ENCODE measurements at places on chromosomes 2 and 18.

GRCh38 chr2:104889291-104889959 is 35.5 kb downstream of the POU3F3 start:
- DNase-seq = peak; percentile 59

- peak; percentile 18 for DNase-seq
These were observed 1572.1 kb upstream of the LRRTM1 start for GRCh38 chr2:81876624-81877023.

- DNase-seq = no peak
These were observed 1.9 kb upstream of the SIX2 start for GRCh38 chr2:45011121-45011520.

- no peak for DNase-seq
These were observed 1.6 kb downstream of the KCNJ3 start for GRCh38 chr2:154700136-154700535.

DNA sequence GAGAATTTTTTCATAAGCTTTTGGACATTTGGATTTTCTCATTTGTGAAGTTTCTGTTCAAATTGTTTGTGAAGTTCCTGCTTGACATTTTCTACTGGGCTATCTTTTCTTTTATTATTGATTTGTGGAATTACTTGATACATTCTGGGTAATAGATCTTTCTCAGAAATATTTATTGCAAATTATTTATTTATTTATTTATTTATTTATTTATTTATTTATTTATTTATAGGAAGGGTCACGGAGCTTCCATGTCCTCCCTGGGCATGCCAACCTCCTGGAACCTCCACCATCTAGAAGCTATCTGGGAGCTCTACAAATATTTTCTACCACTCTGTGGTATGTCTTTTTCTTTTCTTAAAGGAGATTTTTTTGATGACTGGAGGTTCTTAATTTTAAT is 25.7 kb upstream of the SERPINB7 start:
- DNase-seq = no peak

- no peak for DNase-seq
These were observed 22.1 kb upstream of the TNS1 start for GRCh38 chr2:218024871-218025270.

- DNase-seq = peak; percentile 66
These were observed 4.2 kb upstream of the SP100 start for GRCh38 chr2:230411570-230412370.

- DNase-seq = no peak
These were observed at the start of gene ITPRIPL1 for GRCh38 chr2:96325041-96325883. ITPRIPL1 (plus strand) TSS chr2:96325317; CDS start chr2:96325840, 523 bp downstream.

DNA sequence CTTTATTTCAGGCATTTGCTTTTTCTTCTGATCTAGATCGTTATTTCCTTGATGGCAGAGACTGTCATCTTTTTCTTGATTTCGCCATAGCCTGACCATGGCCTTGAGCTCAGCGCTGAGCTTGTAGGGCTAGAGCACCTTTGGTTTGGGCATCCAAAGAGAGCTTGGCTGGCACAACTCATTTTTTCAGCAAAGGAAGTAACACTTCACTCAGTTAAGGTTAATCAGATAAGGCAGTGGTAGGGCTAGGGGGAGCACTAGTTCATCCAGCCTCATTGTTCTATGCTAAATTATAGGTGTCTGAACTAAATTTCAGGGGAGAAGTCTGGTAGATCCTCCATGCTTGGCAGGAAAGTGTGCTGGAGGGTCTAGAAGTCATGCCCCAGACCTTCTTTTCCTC is 125.0 kb downstream of the SETBP1 start:
- DNase-seq = no peak

GRCh38 chr2:17621781-17622180 is 81.3 kb downstream of the VSNL1 start:
- DNase-seq = no peak

Data from MV-4-11 (cell line).